Eye (tissue), 1 donor: ENCODE measurements at places on chromosomes 16 and 17.

- no peak for DNase-seq
These were observed 40.1 kb upstream of the RGS9 start for GRCh38 chr17:65097110-65097509.

DNA sequence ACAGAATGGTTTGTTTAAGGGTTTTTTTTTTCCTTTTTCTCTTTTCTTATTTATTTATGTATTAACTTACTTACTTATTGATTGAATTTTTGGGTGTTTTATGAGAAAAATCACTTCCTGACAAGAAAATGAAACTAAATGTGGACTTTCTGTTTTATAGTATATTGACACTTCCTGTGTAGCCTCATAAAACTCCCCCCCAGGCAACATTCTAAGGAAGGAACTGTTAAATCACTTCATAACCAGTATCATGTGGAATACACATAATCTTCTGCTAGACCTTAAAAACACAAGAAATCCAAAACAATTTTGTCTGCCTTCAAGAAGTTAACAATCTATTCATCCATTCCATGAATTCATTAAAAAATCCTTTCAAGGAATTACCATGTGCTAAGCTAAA lies 164.1 kb upstream of the TOM1L1 start:
- DNase-seq: no peak

GRCh38 chr17:63275318-63275970 lies 170.7 kb downstream of the CYB561 start:
- DNase-seq: no peak

GRCh38 chr16:23249830-23250229 lies 52.3 kb upstream of the SCNN1B start:
- DNase-seq: no peak

DNA sequence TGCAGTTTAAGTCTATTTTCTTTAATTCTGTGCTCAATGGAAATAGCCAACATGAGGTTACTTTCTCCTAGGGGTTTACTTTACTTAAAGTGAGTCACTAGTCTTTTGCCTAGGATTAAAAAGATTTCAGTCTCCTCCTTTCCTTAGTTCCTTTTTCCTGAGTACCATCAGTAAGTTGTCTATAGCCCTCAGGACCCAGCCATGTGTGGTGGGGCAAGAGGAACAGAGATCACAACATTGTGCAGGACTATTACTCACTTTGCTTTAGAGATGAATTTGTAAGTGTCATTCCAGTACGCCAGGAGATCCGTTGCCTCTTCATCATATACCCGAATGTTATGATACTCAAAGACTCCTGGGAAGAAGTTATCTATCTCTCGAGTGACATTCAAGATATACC lies 27.7 kb upstream of the CORO6 start:
- no peak for DNase-seq

- no peak for DNase-seq
These were observed 9.0 kb upstream of the MILR1 start for GRCh38 chr17:64439956-64440355.

- DNase-seq: no peak
These were observed 21.6 kb downstream of the SPOP start for GRCh38 chr17:49656247-49656646.

DNA sequence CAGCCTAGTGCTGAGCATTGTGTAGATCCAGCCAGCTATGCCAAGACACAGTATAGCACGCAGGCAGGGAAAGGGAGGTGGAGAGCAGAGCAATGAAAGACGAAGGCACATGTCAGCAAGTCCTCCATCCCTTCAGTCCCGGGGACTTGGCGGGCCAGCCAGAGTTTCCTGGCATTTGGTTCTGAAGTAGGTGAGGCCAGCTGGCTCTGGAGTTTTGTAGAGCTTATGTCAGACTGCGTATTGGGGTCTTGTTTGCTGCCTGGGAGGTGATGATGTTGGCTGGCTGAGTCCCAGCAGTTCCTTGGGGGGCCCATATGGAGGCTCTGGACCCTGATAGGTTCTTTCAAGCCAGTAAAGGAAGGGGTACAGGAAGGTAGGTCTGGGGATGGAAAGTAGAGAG lies 55.7 kb upstream of the AKTIP start:
- DNase-seq: no peak

GRCh38 chr17:57617218-57617617 lies 127.9 kb downstream of the CCDC182 start:
- no peak for DNase-seq
